Neuronal stem cell (in vitro differentiated cells): ENCODE measurements at places on chromosomes 3 and 15.

DNA sequence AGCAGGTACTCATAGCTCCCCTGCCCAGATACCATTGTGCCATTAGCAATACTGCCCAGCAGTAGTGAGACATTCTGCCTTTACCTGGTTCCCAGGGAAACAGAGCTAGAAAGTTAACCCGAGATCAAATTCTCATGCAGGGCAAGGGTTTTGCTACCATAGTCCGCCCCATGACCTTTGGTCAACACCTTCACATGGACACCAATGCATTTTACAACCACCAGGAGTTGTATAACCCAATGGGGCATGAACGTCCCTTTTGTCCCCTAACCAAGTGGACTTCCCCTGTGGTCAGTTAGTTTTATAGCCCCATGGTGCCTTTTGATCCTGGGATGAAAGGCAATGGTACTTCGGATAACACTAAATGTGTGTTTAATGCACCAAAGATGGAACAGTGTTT lies 151.7 kb upstream of the IQSEC1 start:
- DNase-seq, result no peak

GRCh38 chr3:65893631-65894030 lies 145.1 kb downstream of the MAGI1 start:
- no peak for DNase-seq

GRCh38 chr3:14047841-14048240 lies 76.8 kb downstream of the CHCHD4 start:
- DNase-seq, result no peak

GRCh38 chr3:74664606-74665005 lies 50.1 kb upstream of the CNTN3 start:
- DNase-seq, result no peak

GRCh38 chr3:65178703-65179102 lies 490.9 kb upstream of the ADAMTS9 start:
- no peak for DNase-seq

DNA sequence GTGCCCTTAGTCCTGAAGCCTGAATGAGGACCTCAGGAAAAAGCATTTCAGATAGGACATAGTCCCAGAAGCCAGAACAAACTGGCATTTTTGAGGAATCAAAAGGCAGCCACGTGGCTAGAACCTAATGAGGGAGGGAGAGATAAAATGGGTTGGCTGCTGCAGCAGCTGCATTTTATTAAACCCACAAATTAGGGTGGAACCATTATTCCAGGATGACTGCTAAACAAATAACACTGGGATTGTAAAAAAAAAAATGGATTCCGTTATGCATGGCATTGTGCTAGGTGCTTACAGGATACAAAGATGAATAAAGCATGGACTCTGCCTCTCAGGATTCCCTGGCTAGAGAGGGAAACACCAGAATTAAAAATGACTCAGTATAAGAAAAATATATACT lies 141.5 kb downstream of the SATB1 start:
- no peak for DNase-seq

DNA sequence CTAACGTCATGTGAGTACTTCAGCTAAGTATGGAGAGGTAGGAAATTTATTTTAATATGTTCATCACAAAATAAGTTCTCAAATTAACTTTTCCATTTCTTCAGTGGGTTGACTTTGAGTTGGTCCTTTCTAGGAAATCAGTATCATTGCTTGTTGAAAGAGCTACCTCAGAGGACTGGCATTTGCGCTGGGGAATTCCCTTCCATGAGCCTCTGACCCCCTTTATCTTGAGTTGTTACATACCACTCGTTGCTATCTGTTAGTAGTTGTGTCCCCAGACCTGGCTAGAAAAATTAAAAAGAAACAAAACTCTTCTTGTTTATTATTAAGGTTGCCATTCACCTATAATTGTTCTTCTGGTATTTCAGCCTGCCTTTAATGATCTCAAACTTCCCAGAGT lies 96.8 kb upstream of the ROBO2 start:
- DNase-seq, result no peak

DNA sequence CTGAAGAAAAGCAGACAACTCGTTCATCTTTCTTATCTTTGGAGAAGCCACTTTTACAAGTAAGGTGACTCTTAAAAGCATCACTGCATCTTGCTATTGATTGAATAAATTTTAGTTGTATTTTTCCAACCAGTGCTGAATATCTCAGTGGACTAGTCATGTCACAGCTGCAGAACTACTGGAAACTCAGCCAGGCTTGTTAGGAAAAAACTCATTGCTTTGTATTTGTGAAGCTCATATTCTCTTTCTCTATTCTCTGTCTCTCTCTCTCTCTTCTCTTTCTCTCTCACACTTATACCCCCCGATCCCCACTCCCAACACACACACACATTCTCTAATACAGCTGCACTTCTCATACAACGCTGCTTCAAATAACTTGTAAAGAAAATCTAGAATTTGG lies 104.3 kb downstream of the WDR76 start:
- DNase-seq, result no peak

DNA sequence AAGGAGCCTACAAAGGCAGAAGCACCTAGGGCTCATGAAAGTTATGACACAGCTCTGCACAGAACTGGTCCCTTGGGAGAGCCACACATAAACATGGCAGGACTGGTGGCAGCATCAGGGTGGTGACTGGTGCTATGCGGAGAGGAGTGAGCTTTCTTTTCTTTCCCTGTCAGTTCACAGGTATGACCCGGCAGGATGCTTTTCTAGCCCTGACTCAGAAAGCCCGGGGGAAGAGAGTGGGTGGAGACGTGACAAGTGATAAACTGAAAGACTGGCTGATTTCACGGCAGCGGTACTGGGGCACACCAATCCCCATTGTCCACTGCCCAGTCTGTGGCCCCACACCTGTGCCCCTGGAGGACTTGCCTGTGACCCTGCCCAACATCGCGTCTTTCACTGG lies 103.0 kb downstream of the LARS2 start:
- DNase-seq, result no peak

- DNase-seq, result no peak
Observed at GRCh38 chr3:109339197-109339596, 1.9 kb upstream of the DPPA4 start.

DNA sequence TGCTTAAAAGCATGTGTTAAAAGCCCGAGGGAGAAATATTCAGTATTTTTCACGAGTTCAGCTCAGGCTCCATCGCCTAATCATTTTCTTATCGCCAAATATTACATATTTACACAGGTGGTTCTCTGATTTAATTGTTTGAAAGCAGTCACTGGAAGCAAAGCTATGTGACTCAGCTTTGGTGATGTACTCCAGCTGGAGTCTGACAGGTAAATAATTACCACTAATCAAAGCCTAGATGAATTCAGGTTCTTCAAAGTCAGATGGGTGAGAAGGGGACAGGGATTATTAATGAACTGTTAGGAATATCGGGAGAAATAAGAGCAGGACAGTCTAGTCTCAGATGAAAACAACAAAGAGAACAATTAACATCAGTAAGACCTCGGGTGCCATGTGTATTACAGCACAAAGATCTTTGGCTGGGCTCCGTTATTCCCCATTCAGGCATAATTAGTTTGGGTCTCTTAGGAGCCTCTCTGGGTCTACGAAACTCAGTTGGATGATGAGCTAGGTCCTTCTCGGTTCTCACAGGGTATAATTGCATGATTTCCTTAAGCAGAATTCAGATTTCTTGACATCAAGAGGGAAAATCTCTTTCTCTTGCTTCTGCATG lies 331.7 kb upstream of the ADAMTS9 start:
- no peak for DNase-seq

- no peak for DNase-seq
Observed at GRCh38 chr15:60535743-60536142, 56.8 kb upstream of the ICE2 start.

DNA sequence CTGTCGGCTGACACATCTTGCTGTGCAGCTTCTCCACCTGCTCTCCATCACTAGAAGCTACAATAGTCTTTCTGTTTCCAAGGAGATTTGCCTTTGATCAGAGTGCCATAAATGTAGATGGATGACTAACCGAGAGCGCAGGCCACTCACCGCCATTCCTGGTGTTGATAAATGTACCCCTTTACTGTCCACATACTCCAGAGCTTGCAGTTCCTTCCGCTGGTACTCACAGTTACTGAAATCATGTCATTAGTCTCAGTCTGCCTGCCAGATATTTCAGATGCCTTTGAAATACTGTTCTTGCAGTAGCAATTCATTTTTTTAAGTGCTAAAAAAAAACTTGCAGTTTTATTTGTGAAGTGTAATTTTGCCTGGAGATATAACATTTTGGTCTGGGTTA lies 72.3 kb downstream of the BLM start:
- DNase-seq, result no peak

DNA sequence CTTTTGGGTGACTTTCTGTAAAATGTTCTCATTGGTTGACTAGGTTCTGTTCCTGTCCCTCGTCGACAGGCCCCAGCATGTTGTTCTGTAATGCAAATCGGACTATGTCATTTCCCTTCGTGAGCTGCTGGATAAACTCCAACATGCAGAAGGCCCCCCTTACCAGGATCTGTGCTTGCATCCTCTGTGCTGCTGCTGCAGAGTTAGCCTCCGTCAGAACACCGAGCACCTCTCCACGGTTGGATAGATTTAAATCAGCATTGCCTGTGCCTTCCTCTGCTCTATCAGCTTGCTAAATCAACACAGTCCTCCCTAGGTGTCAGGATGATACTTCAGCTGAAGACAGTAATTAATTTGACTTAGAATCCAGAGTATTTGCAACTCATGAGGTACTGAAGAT lies 12.7 kb upstream of the MINDY4B start:
- DNase-seq, result no peak

- no peak for DNase-seq
Observed at GRCh38 chr15:53447053-53447574, 312.3 kb downstream of the WDR72 start.

DNA sequence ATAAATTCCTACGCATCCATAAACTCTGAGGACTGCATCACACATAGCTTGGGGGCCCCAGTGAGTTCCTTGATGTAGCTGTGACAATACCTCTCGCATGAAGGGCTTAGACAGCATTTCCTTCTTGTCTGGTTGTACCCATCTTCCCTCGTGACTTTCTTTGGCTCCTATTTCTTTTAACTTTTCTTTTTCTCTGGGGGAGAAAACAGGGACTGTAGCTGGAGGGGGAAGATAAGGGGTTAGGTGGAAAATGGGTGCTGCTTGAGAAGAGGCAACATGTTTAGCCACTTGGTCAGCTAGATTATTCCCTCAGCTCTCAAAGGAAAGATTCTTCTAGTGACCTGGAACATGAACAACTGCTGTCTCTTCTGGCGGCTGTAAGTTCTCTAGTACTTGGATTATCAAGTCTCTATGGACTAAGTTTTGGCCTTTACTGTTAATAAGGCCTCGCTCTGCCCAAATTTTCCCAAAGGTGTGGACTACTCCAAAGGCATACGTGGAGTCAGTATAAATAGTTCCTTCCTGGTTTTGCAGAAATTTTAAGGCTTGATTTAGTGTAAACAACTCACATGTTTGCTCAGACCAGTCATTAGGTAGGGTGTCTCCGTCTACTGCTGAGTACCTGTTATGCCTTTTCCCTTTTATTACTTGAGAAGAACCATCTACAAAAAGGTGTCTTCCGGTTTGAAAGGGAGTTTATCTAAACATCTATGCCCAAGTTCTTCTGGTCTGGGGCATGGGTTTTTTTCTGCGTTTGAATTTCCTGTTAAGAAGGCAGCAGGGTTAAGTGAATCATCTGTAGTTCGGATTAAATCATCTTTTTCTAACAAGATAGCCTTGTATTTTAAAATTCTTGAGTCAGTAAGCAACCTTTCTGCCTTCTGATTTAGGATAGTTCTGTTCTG lies 21.0 kb upstream of the ATG7 start:
- no peak for DNase-seq

DNA sequence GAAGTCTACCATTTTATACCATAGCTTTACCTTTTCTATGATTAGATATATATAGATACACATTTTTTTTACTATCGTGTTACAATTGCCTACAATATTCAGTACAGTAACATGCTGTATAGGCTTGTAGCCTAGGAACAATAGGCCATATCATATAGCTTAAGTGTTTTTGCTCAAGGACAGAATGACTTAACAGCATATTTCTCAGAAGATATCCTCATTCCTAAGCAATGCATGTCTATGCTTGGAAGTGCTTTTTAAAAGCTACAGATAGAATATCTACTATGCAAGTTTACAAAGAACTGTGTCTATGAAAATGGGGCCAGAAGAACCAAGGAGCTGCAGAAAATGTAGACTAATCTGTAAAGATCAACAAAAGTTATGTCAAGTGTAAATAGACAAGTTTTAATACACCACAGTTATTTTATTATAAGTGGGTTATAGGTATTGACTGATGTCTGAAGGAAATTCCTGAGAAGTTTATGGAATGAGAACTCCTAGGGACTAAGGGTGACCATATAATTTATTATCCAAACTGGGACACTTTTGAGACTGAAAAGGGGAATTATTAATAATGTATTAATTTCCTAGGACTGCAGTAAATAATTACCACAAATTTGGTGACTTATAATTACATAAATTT lies 138.7 kb upstream of the TGFBR2 start:
- no peak for DNase-seq

DNA sequence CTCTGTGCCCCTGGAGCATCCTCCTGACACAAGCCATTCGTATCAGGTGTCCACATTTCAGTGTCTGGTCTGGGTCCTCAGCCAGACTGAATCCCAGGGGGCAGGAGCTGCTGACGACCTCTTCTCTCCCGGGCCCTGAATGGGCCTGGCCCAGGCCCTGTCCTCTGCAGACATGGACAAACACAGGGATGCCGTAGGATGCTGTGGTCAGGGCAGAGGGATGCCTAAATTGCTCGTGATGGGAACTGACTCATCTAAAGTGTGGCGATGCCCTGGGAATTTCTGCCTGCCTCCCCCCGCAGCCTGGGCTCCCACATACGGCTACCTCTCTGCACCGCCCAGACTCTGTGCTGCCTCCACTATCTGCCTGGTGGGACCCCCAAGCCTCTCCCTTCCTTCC lies 58.5 kb upstream of the CTSH start:
- no peak for DNase-seq

- DNase-seq, result no peak
Observed at GRCh38 chr3:171371354-171371753, 88.9 kb downstream of the TNIK start.

DNA sequence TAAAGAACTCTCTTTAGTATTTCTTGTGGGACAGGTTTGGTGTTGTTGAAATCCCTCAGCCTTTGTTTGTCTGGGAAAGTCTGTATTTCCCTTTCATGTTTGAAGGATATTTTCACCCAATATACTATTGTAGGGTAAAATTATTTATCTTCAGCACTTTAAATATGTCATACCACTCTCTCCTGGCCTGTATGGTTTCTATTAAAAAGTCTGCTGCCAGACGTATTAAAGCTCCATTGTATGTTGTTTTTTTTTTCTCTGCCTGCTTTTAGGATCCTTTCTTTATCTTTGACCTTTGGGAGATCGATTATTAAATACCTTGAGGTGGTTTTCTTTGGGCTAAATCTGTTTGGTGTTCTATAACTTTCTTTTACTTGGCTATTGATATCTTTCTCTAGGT lies 119.0 kb upstream of the TBC1D5 start:
- DNase-seq, result no peak

GRCh38 chr15:75455982-75456531 lies 4.6 kb upstream of the SIN3A start:
- DNase-seq, result peak; percentile 38

DNA sequence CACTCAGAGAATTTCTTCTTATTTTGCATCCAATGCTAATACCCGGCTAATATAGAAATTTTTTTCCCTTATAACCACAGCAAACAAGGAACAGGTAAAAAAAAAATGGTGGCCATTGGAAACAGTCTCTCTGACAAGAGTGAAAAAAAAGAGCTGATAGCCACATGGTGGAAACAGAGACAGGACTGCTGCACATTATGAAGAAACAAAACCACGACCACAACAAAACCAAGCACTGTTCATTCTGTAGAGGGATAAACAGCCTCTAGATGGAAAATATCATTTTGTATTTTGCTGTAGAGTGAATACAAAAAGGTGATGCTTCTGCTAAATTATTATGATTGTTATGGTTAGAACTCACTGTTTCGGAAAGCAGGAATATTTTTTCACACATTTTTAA lies 686.2 kb downstream of the NLGN1 start:
- no peak for DNase-seq
